ENCODE measurements at places on chromosomes 3 and 15.
A peak's percentile ranks its signal among the peaks of the same experiment; 100 is the strongest.

DNA sequence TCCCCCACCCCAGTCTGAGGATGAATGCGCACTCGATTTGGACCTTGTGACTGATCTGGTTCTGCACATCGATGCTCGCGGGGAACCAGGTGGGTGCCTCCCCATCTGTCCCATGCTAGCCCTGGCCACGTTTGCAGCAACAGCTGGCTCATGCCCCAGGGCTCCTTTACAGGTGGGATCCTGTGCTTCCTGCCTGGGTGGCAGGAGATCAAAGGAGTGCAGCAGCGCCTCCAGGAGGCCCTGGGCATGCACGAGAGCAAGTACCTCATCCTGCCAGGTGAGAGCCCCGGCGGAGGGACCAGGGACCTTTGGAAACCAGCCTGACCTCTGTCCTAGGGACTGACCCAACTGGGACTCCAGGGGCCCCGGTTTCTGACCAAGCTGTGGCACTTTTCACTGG lies 44.3 kb downstream of the DHX30 start:
- no peak for DNase-seq

- peak; percentile 75 for DNase-seq
Observed at GRCh38 chr15:43776718-43777266, at the start of gene ELL3. TSS of gene ELL3 (minus strand) at chr15:43776966. CDS start at chr15:43776901, 65 bp downstream.

- DNase-seq: no peak
Observed at GRCh38 chr3:113070681-113071113, 79.9 kb downstream of the GTPBP8 start.

DNA sequence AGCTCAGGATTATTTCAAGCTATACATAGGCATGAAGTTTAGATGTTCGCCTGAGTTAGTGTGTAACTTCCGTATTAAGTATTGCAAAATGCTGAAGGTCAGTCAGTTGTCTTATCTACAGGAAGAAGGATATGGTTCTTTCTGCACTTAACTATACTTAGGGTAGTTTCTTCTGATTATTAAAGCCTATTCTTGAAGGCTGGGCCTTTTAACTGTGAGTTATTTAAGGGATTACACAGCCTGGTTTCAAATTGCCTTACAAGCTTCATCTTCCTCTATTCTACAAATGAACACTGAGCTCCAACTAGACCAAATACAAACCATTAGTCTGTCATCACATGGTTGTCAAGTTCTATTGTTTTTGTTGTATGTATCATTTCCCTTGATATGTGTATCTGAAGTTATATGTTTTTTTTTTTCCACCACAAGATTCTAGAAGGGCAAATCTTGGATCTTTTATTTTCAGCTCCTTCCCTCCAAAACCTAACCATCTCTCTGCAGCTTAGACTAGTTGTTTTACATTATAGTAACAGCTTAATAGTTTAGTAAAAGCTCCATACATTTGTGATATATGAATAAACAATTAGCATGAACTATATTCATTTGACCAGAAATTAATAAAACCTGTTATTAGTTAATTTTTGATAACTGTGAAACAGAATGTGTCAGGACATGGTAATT lies 272.9 kb upstream of the KCNMB2 start:
- no peak for DNase-seq

- DNase-seq: no peak
Observed at GRCh38 chr3:71395927-71396695, 187.4 kb downstream of the FOXP1 start.

- DNase-seq: no peak
Observed at GRCh38 chr3:161414907-161415306, 43.6 kb upstream of the SPTSSB start.

GRCh38 chr3:177441813-177442646 lies 244.7 kb upstream of the TBL1XR1 start:
- no peak for DNase-seq

DNA sequence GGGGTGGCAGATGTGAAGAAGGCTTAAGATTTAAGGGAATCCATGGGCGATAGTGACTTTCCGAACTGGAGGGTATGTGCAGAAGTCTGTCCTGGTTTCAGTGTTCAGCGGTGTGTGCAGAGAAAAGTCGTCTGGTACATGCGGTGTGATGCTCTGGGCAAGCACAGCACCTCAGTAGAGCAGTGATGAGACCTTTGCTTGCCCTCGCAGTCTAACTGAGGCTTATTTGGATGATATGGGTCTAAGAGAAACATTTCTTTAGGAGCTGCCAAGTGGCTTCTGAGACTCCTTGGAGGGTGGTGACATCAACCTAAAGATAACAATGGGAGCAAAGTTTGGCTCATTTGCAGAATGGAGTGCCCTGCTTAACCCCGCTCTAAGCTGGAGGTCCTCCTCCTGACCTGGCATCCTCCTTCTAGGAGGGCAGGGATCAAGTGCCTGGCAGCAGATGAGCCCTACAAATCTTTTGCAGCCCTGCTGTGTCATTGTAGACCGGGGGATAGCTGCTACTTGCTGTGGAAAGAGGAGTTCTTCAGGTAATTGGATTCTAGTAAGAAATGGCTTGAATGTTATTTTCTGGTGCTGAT lies 228.1 kb upstream of the AZI2 start:
- no peak for DNase-seq

GRCh38 chr3:111764645-111765091 lies 94.4 kb upstream of the PHLDB2 start:
- no peak for DNase-seq

- DNase-seq: no peak
Observed at GRCh38 chr3:136860541-136860940, 1.5 kb upstream of the NCK1 start.

- DNase-seq: no peak
Observed at GRCh38 chr3:127678611-127679533, 6.1 kb downstream of the ABTB1 start.

GRCh38 chr3:111769992-111770352 lies 89.1 kb upstream of the PHLDB2 start:
- no peak for DNase-seq

DNA sequence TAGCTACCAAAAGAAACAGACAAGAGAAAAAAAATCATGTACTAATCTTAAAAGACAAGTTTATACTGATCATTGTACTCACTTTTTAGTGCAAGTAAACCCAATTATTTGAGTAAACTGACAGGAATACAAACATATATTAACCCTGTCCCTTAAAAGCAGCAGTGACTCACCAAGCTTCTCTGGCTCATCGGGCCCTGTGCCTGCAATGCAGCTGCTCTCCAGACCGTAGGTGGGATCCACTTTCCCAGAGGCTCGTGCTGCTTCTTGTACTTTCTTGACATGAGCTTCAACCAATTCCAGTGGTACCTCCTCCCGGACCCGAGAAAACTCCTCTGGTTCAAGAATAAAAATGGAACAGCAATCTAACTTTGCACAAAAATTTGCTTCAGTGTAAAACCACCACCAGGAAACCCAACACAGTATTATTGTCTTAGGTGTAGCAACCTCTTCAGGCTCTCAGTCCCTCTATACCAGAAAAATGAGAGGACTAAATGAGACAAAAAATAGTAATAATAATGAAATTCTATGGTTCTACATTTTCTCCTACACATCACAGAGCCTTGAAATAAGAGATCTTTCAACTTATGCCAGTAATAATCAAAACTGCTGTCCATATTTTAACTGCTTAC lies 82.6 kb upstream of the CSPG5 start:
- no peak for DNase-seq

- no peak for DNase-seq
Observed at GRCh38 chr3:98617841-98618240, 24.4 kb upstream of the CPOX start.

- no peak for DNase-seq
Observed at GRCh38 chr3:45966950-45967640, 23.8 kb downstream of the CXCR6 start.

DNA sequence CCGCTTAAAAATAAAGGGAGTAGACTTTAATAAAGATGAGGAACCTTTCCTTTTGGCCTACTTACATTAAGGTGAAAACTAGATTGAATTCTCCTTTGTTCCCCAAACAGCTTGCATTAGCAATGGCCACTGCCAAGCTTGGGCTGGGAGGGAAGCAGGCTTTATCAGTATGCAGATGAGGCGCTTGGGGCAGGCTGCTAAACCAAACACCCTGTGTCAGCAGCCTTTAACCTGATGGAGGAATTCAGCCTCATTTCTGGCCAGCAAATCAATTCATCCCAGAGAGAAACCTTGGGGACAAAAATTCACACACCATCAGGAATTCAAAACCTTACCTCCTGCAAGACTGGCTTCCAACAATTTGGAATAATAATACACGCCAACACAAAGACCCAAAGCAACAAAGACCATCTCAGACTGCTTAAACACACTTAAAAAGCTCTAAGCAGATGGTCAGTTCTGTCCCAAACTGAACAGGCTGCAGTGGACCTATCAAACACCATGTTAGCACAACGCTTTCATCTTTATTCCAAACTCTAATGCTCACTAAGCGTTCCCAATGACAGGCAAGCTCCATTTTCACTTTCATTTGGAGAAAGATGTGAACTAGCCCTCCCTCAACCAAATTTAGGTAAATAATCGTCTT lies 255.1 kb upstream of the CMC1 start:
- DNase-seq: no peak

- DNase-seq: no peak
Observed at GRCh38 chr15:101280007-101280406, 2.7 kb upstream of the SELENOS start.

- DNase-seq: no peak
Observed at GRCh38 chr15:92128788-92129187, 264.9 kb upstream of the ST8SIA2 start.

- DNase-seq: no peak
Observed at GRCh38 chr3:1381647-1382036, 288.8 kb downstream of the CNTN6 start.

DNA sequence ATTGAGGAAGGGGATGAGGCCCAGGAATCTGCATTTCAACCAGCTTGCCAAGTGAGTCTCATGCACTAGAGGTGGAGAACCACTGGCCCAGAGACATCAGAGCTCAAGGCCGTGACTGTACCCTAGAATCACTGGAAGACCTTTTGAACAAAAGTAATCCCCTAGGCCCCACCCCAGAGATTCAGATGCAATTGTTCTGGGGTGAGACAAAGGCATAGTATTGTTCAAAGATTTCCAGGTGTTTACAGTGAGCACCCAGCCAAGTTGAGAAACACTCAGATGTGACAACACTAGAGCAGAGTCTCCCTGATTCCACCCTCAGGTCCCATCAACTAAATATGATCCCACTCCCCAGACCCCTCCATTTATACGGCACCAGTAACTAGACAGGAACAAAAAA lies 290.3 kb upstream of the TLE3 start:
- DNase-seq: no peak

DNA sequence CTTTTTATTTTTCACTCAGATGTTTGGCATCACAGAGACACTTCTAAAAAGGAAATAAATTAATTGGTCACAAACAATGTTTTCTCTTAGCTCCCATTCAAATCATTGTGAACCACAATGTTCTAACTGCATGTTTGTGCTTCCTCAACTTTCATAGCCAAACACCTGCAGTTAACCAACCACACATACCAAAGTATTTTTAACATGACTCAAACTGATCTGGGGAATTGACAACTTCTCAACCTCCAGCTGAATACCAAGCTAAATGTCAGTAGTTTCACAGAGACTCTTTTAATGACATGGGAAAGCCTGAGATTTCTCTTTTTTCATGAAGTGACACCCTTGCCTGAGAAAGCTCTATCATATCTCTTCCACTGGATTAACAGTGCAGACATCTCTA lies 217.9 kb upstream of the MME start:
- no peak for DNase-seq

GRCh38 chr3:53218131-53218530 lies 37.7 kb downstream of the TKT start:
- no peak for DNase-seq

DNA sequence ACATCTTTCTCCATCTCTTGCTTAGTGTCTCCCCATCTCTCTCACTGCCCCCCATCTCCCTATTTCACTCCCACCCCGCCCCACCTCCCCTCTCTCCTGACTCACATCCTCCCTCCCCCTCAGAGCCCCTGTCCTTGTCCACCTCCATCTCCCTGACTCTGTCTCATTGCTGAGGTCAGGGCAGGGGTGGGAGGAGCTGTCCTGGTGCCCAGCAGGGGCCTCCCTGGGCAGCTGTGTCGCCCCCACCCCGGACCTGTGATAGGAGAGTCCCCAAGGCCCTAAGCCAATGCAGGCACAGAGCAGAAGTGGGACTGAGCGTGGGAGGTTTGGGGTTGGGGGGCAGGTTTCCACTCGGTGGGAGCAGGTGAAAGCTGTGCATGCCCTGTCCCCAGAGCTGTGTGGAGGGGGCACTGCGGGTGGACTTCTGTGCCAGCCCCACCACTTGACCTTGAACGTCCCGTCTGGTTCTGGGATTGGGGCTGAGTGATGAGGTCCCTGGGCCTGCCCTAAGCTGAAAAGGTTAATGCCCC lies 210.8 kb downstream of the TBC1D2B start:
- no peak for DNase-seq

- DNase-seq: no peak
Observed at GRCh38 chr3:60657972-60658371, 593.3 kb downstream of the FHIT start.

GRCh38 chr3:86938416-86939105 lies 52.4 kb downstream of the VGLL3 start:
- no peak for DNase-seq

GRCh38 chr3:16081661-16082060 lies 92.8 kb upstream of the GALNT15 start:
- no peak for DNase-seq

GRCh38 chr3:4498446-4498845 lies 5.3 kb downstream of the ITPR1 start:
- DNase-seq: no peak

- no peak for DNase-seq
Observed at GRCh38 chr3:137438561-137438960, 325.6 kb upstream of the SOX14 start.

DNA sequence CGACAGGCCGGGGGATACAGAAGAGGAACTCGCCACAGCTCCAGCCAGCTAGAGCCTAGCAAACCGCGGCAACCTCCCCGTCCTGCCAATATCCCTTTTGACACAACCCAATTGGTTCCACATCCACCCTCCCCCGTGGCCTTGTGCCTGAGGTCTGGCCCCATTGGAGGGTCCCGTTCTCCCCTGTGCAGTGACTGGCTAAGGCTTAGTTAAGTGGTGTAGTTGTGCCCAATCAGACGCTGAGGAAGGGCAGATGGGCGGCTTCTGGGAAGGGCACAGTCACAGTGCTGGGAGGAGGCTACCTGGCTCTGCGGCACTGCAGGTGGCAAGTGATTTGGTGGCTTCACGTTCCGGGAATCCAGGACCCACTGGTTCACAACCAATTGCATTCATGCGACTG lies 78.6 kb downstream of the SNRK start:
- no peak for DNase-seq

DNA sequence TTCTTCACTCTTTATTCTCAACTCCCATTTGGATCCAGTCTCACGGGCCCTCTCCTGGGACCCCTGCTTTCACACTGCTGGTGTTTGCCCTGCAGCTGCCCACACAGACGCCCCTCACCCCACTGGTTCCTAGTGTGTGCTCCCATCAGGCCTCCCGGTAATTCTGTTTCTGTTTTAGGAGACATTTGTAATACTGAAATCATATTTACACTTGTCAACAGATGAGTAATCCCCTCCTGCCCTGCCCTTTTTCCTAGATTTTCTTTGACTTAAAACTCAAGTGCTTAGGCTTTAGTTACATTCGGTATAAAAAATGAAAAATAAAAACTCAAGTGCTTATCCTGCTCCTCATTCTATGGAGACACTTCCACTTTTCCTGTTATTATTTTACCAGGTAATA lies 18.4 kb upstream of the ABTB1 start:
- no peak for DNase-seq

- DNase-seq: no peak
Observed at GRCh38 chr15:78306176-78306774, 6.9 kb upstream of the SKIC8 start.

Data from stimulated activated CD4-positive, alpha-beta T cell treated with anti-CD3 and anti-CD28 coated beads, TNF-alpha, amount 100 ng/mL, for 48 hours (primary cell).